ENCODE measurements at places on chromosomes 12 and 14.

DNA sequence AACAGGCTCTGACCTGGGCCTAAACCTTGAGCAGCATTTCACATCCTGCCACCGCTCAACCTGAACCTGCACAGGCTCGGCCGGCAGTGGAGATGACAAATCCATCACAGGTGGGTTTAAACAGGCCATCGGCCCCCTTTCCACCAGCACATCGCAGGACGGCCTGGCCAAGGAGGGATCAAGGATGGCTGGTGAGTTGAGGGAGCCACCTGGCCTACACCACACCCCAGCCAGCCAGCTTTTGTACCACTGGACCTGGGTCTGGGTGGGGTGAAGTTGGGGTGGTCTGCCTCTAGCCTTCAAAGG is 14.2 kb downstream of the MMAB start:
- DNase-seq, result no peak

DNA sequence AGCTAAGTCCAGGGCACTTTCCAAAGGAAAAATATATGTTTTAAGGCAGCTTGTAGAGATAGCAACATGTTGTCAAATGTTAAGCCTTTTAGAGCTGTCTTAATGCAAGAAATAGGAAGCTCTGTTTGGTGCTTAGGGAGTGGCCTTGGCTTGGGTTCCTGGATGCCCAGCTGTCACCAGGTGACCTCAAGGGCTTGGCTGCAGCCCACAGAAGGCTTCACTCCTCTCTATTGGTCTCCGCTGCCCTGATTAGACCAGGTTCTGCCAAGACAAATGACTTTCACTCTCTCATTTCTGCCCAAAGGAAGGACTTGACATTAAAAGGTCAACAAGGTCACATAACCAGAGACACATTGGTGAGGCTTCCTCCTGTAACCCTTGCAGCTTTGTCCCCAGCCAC is 76.8 kb downstream of the WSCD2 start:
- DNase-seq, result no peak

DNA sequence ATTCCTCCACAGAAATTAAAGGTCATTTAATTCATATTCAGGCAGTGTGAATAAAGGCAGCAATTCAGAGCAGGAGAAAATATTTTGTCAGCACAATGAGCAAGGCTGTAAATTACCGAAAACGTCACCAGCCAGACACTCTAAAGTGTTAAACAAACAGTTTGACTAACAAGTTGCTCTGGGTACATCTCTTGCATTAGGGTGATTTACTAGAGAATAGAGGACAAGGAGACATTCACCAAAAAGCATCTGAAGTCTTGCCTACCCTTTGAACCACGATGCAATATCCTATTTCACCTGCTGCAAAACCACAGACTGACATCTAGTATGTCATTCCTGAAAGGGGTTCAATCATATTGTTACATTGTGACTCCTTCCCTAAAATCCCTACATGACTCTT is 27.1 kb upstream of the GPHB5 start:
- no peak for DNase-seq

DNA sequence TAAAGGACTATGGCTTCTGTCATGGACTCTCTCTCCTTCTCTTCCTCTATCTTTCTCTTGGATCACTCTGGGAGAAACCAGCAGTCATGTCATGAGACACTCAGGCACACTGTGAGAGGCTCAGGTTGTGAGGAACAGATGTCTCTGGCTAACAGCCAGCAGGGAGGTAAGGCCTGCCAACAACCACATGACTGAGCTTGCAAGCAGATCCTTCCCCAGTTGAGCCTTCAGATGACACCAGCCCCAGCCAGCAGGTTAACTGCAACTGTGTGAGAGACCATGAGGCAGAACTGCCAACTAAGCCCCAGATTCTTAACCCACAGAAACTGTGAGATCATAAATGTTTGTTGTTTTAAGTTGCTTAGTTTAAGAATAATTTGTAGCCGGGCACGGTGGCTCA is 90.6 kb downstream of the VCPKMT start:
- peak; percentile 7 for DNase-seq

- DNase-seq, result peak; percentile 66
These were observed 1.6 kb downstream of the SUDS3 start for GRCh38 chr12:118377884-118378470.

Data from stimulated activated naive CD4-positive, alpha-beta T cell treated with Interleukin-2 at 50 U/mL for 16 hours (primary cell).